ENCODE measurements at places on chromosomes 6 and 20. TPM values are rescaled to one million over a fixed set of nuclear protein-coding genes. Genes with fewer than 3 reads are reported as not detected.

The EPB41L1 gene
- total RNA-seq: 0.28 TPM

The IL17F gene
- not detected for total RNA-seq

The ZC3H12D gene
- 25.3 TPM for total RNA-seq

The IRAK1BP1 gene
- 2.6 TPM for total RNA-seq

The EFCAB8 gene
- total RNA-seq: 0.30 TPM

The PHACTR3 gene
- not detected for total RNA-seq

The PTCHD4 gene
- total RNA-seq: not detected

The TXLNB gene
- 0.38 TPM for total RNA-seq

The EBF4 gene
- total RNA-seq: 3.1 TPM

The SNPH gene
- 4.2 TPM for total RNA-seq

The ORC3 gene
- total RNA-seq: 31.8 TPM

The COL9A1 gene
- not detected for total RNA-seq

The GSTA3 gene
- total RNA-seq: not detected

The FAM83B gene
- not detected for total RNA-seq

The PI16 gene
- total RNA-seq: 2.0 TPM

Data from activated CD8-positive, alpha-beta memory T cell treated with anti-CD3 and anti-CD28 coated beads, Interleukin-2, amount 10 ng/mL, durations not matched to agents 7 days and 5 days (primary cell).